ENCODE measurements at places on chromosomes 13 and 19. TPM values are rescaled to one million over a fixed set of nuclear protein-coding genes. Genes with fewer than 3 reads are reported as not detected.

Gene WDR18
- total RNA-seq, result 26.5 TPM

Gene GGN
- 0.37 TPM for total RNA-seq

GRCh38 chr19:1057176-1057855, 9.7 kb upstream of the ARHGAP45 start:
- DNase-seq, result no peak

- DNase-seq, result no peak
These were observed 76.5 kb downstream of the ZNF726 start for GRCh38 chr19:23991170-23991569.

DNA sequence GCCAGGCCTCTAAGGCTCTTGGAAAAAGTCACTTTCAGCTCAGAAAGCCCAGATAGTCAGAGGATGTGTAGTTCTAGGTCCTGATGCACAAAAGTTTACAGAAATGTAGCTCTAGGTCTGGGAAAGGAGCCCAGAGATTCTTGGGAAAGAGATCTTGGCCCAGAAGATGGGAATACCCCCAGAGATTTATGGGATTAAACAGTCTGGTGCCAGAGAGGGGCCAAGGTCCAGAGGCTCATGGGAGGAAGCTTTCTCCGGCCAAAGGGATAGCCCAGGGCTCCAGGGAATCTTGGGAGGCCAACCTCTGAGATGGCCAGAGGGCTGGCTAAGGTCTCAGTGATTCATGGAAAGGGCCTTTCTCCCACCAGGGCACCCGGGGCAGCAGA, 15.2 kb downstream of the BCAT2 start:
- peak; percentile 50 for DNase-seq

DNA sequence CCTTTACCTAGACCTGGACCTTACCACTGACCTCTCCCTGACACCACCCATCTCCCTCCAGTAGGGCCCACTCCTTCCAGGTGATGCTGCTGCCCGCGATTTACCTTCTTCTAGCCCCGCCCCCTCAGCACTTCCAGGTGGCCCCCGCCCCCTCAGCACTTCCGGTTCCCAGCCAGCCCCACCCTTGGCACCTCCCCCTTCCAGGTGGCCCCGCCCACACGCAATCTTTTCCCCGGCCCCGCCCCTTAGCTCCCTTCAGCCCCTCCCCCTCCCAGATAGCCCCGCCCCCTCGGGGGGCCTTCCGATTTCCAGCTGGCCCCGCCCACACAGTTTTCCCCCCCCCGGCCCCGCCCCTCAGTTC, 586 bp downstream of the LIG1 start:
- peak; percentile 93 for DNase-seq

DNA sequence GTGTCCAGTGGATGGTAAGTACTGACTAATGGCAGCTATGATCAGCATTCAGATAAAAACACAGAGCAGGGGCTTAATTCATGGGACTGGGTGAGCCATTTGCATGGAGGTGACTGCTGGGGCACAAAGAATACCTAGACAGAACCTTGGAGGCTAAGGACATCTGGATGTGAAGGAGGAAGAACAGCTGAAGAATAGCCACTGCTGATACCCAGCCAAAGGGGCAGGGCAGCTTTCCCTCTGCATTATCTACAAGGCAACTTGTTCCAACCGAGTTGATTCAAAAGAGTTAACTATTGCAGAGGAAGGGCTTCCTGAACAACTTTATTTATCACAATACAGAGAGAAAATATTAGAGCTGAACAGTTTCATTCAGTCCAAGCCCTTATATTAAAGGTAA, 13.1 kb upstream of the THSD1 start:
- DNase-seq, result no peak

GRCh38 chr13:24187185-24187584, 26.7 kb downstream of the SPATA13 start:
- DNase-seq, result no peak
